Uterine smooth muscle cell (primary cell): ENCODE measurements at places on chromosomes 1 and 21. TPM values are rescaled to one million over a fixed set of nuclear protein-coding genes. Genes with fewer than 3 reads are reported as not detected.

The SPRR2B gene
- not detected in 2 replicates for total RNA-seq

The CD101 gene
- under 0.01 TPM in 2 replicates for total RNA-seq

The CHD5 gene
- total RNA-seq = 0.11 and 0.12 TPM in 2 replicates

The KCND3 gene
- under 0.01 and 0.25 TPM in 2 replicates for total RNA-seq

The HHIPL2 gene
- 0.25 TPM in 1 of 2 replicates, not detected in the other for total RNA-seq

The SRSF4 gene
- 48.5 and 60.2 TPM in 2 replicates for total RNA-seq

The ST6GALNAC5 gene
- 0.66 and 4.4 TPM in 2 replicates for total RNA-seq

The NCAM2 gene
- 2.3 and 2.5 TPM in 2 replicates for total RNA-seq
